ENCODE measurements at places on chromosomes 1 and 21. TPM values are rescaled to one million over a fixed set of nuclear protein-coding genes. Genes with fewer than 3 reads are reported as not detected.

CADM3 gene
- total RNA-seq, result 8.2 TPM

RIMKLA gene
- total RNA-seq, result 0.44 TPM

RAB7B gene
- total RNA-seq, result 21.6 TPM

PAQR6 gene
- total RNA-seq, result 4.5 TPM

CATSPERE gene
- total RNA-seq, result 0.62 TPM

DNA sequence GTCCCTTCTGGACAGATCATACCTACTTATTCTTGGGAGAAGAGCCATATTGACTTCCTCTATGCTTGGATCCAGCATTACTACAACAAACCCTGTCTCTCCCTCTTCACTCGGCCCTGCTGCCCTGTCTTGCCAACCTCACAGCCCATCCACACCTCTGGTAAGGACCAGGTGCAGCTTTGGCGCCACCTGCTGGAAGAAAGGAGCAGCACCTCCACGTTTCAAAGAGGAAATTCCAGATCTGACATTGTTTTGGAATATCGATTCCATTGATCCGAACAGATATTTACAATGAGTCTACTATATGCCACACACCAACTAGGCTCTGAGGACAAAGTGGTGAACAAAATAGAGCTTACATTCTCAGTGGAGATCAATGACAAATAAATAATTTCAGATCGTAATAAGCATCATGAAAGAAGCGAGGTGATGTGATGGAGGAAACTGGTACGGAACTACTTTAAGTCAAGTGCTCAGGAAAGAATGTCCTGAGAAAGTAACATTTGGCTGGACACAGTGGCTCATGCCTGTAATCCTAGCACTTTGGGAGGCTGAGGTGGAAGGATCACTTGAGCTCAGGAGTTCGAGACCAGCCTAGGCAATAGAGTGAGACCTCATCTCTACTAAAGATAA is 18.7 kb downstream of the MFSD2A start:
- H3K36me3 ChIP-seq, result no peaks in the 10 kb centered on the region
- peaks cover 10% of the 10 kb centered on the region for H3K4me1 ChIP-seq
- H3K27me3 ChIP-seq, result no peaks in the 10 kb centered on the region
- DNase-seq, result peak; percentile 89

DNA sequence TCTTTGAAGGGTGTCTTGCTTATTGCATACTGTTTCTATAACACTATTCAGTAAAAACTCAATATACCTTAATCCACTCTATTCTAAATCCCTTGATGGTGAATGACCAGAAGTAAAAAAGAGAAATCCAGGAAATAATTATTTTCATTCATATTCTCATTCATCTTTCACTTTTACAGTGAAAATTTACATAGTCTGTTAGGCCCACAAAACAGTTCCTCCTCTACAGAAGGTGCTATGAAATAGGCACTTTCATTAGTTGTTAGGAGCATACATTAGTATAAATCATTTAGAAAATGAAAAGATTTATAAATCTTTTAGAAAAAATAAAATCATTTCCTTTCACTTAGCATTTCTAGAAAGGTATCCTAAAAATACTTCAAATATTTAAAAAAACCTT is 115.1 kb downstream of the LHX4 start:
- H3K4me1 ChIP-seq, result peaks cover 7% of the 10 kb centered on the region
- H3K27ac ChIP-seq, result no peak overlapping the region
- H3K36me3 ChIP-seq, result no peaks in the 10 kb centered on the region

DNA sequence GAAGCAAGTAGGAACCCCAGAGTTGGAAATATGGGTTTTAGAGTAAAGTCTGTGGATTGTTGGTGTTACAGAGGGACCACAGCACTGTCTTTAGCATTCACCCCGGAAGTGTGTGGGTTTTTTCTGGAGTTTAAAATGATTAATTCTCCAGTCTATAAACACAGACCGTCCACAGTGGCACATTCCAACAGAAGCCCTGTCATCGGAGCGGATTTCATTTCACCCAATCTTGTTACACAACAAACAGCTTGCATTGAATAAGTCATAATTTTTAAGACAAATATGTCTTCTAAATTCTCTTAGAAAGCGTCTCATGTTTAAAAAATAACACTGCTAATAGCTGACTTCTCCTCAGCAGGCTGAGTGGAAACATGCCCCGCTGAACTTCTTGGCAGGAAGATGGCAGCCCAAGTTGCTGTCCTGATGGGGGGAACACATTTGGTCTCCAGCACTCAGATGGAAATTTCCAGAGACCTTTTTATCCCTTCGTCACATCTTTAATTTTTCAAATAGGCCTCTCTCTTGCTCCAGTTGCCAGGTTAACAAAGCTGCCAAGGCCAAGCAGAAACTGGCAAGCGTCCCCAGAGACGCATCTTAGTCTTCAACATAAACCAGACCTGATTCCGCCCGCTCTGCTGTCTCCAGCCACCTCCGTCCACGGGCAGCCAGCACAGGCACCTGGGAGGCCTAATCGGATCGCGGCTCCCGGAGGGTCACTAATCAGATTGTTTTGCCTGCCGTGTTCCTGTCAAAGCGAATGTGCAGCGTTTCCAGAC is 28.8 kb upstream of the SLC19A1 start:
- DNase-seq, result peak; percentile 47
- peaks cover 8% of the 10 kb centered on the region for H3K27me3 ChIP-seq
- H3K4me1 ChIP-seq, result peaks cover 8% of the 10 kb centered on the region

DNA sequence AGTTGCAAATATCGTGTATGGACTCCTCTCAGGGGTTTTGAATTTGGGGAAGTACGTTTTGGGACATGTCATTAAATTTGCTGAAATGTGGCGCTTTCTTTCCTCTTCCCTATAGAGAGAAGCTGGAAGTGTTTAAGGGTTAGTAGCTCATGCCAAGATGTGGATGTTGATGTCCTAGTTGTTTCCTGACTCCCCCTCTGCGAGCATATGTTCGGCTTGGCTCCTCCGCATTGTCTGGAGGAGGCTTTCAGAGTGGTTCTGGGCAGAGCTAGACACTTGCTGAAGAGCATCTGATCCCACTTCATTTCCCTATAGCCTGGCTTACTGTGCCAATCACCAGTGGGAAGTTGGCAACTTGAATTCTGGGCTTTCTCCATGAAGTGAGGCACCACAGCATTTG is 347.4 kb upstream of the B3GALT2 start:
- no peaks in the 10 kb centered on the region for H3K36me3 ChIP-seq
- no peak overlapping the region for H3K27ac ChIP-seq
- H3K4me1 ChIP-seq, result no peaks in the 10 kb centered on the region
- no peak overlapping the region for H3K4me3 ChIP-seq
- no peaks in the 10 kb centered on the region for H3K27me3 ChIP-seq
- DNase-seq, result no peak

DNA sequence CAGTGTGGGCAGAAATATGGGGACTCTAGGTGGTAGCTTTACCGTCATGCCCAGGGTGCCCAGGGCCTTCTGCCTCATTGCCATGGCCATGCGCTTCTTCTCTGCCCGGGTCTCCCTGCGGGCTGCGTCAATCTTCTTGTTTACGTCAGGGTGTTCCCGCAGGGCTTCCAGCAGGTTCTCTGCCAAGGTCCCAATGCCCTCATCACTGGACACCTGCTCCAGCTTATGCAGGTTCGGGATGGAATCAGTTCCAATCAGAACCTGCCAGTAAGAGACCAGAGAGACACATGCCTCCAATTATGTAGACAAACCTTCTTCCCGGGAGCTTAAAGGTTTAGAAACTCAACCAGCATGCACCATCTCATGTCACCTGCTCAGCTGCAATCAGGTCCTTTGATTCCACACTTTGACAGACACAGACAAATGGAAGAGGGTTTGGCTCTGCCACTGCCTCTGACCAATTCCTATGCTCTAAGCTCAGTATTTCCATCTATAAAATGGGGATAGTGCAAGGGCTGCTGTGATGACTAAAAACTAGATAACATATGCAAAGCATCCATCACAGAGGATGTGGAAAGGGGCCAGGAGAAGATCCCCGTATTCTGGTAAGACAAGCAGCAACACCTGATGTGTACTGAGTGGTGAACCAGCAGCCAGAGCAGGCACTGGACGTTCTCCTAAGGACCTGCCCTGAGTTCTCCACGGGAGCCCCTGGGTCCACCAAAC is 121.2 kb downstream of the UBR4 start:
- H3K36me3 ChIP-seq, result peaks cover 97% of the 10 kb centered on the region
- no peak for DNase-seq
- H3K4me3 ChIP-seq, result no peak overlapping the region
- H3K4me1 ChIP-seq, result peaks cover 25% of the 10 kb centered on the region
- H3K27me3 ChIP-seq, result no peaks in the 10 kb centered on the region
